ENCODE measurements at places on chromosomes 1 and 21. TPM values are rescaled to one million over a fixed set of nuclear protein-coding genes. Genes with fewer than 3 reads are reported as not detected.

DNA sequence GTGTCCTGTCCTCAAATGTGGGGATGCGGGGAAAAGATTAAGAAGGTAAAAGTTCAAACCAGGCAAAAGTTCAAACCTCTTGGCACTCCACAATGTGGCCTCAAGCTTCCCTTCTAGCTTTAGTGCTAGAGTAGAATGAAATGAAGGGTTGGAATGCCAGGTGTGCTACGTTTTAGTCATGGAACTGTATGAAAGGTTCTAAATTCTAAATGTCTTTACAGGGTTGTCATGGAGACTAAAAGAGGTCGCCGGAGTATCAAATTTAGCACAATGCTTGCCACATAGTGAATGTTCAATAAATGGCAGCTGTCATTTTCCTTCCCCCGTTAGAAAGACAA lies 57.2 kb upstream of the LRRC8D start:
- no peaks in the 10 kb centered on the region for H3K27me3 ChIP-seq
- no peaks in the 10 kb centered on the region for H3K36me3 ChIP-seq
- H3K27ac ChIP-seq = peak overlapping the region; percentile 60
- peaks cover 17% of the 10 kb centered on the region for H3K4me1 ChIP-seq

GRCh38 chr1:47791879-47792608 lies 205.1 kb downstream of the TRABD2B start:
- no peak for DNase-seq
- H3K4me3 ChIP-seq = no peak overlapping the region

DNA sequence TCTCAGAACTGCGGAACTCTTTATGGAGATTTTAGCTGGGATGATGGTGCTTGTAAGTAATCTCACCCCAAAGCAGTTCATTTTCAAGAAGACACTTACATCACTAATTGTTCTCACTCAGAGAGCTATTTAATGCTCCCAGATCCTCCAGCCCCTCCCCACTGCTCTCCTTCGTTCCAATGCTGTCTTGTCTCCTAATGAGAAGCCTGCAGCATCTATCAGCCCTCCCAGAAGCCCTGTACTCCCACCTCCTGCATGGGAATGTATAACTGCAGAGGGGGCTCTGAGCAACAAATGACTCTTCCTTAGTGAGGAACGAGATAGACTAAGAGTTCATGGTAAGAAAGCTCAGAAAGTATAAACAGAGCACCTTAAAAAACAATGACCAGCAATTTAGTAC lies 377.4 kb upstream of the RUNX1 start:
- no peak for DNase-seq
- H3K27me3 ChIP-seq = no peaks in the 10 kb centered on the region
- H3K4me1 ChIP-seq = no peaks in the 10 kb centered on the region

DNA sequence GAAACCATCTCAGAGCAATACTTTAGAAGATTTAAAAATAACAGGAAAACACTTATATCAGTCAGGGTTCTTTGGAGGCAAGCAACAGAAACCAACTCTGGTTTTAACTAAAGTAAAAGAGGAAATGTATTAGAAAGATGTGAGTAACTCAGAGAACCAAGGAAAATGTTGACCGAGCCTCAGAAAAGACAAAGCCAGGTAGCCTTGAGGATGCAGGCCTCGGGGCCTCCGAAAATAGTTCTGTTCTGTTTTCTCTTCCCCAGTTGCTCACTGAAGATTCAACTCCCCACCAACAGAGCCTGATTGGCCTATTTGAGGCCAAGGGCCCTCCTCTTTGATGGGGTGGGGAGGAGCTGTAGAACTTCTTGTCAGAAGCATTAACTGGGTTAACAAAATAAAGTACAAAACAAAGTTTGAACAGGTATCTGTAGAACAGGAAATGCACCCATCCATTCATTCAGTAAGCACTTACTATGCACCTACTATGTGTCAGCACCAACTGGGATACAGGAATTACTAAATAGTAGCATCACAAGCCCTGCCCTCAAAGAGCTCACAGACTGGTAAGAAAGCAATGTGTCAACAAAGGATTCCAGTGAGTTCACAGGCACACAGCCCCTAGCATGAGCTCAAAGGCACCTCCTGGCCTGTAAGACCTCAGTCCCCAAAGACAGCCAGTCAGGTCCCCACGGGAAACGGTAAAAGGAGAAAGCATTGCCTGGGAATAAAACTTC lies 12.6 kb downstream of the SLAMF8 start:
- H3K4me1 ChIP-seq = no peaks in the 10 kb centered on the region
- no peak overlapping the region for H3K27ac ChIP-seq
- H3K36me3 ChIP-seq = peaks cover 28% of the 10 kb centered on the region
- H3K4me3 ChIP-seq = no peak overlapping the region
- H3K27me3 ChIP-seq = no peaks in the 10 kb centered on the region
- no peak for DNase-seq

DNA sequence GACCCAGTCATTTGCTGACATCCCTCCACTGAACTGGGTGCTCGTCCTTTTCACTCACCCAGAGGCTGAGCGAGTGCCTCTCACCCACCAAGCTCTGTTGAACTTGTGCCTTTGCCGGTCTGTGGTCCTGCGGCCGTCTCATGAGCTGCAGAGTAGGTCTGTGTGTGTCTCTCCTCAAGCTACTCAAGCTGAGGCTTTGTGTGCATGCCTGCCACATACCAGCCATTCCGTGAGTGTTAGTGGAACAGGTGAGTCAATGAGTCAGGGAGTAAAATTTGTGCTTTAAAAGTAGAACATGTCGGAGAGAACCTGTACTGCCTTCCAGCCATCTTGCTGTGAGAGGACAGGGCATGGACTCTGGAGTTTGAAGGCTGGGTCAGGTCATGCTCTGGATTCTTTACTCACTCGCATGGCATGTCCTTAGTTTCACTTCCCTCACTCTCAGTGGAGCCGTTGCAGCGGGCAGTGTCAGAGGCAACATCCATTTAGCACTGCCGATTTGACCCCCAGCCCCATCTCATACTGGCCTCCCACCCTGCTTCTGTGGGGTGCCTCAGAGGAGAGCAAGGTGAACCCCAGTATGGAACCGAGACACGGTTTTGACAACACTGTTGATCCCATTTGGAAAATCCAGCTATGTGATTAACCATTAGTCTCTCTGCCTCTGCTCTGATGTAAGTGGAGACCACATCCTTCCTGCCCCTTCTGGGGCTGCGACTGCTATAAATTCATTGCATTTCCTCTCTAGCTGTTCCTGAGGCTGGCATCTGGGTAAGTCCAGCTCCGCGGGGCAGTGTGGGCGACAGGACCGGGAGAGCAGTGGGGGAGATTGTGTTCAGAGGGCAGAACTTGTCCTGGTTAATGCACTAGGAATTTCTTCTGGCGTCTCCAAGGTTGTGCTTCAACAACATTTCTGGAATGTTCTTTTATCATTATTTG lies at the start of gene NLRP3:
Gene NLRP3 (plus strand): TSS at position 751 of the 939 bp plus-strand sequence. CDS start 2,628 bp downstream, outside the sequence.
- H3K4me1 ChIP-seq = no peaks in the 10 kb centered on the region
- H3K4me3 ChIP-seq = peak within 1 kb of the TSS; percentile 15
- no peak for DNase-seq
- H3K27me3 ChIP-seq = no peaks in the 10 kb centered on the region
- no peak within 1 kb of the TSS for H3K27ac ChIP-seq

- H3K4me3 ChIP-seq = no peak overlapping the region
- no peaks in the 10 kb centered on the region for H3K27me3 ChIP-seq
- DNase-seq = no peak
- H3K27ac ChIP-seq = no peak overlapping the region
Observed at GRCh38 chr21:24045775-24046215, 1561.5 kb downstream of the MRPL39 start.

- H3K27ac ChIP-seq = peak overlapping the region; percentile 92
- no peaks in the 10 kb centered on the region for H3K36me3 ChIP-seq
- peak overlapping the region; percentile 79 for H3K4me3 ChIP-seq
- no peak for DNase-seq
- no peaks in the 10 kb centered on the region for H3K27me3 ChIP-seq
Observed at GRCh38 chr1:18954270-18955071, 2.0 kb downstream of the IFFO2 start.

- no peak overlapping the region for H3K4me3 ChIP-seq
- H3K4me1 ChIP-seq = peaks cover 32% of the 10 kb centered on the region
- no peaks in the 10 kb centered on the region for H3K36me3 ChIP-seq
- no peak for DNase-seq
- peak overlapping the region; percentile 51 for H3K27ac ChIP-seq
- H3K27me3 ChIP-seq = no peaks in the 10 kb centered on the region
Observed at GRCh38 chr1:93554883-93555872, 107.3 kb downstream of the FNBP1L start.

DNA sequence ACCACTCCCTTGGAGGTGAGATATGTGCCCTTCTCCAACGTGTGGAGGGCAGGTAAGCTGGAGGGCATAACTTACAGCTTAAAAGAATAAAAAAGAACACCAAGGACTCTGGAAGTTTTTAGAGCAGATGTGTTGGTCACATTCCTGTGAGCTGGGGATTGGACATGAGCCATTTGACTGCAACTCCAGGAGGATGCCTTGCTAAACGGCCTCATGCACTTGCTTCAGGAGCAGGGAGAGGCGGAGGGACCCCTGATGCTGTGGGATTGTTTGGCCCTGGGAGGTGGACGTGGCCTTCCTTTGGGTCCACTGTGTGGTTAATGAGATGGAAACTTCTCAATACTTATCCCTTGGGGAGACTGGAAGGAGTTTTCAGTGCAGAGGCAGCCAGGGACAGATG lies 185.6 kb downstream of the RHOU start:
- no peak overlapping the region for H3K4me3 ChIP-seq
- no peak overlapping the region for H3K27ac ChIP-seq
- H3K27me3 ChIP-seq = no peaks in the 10 kb centered on the region
- no peaks in the 10 kb centered on the region for H3K36me3 ChIP-seq
- H3K4me1 ChIP-seq = peaks cover 5% of the 10 kb centered on the region
- no peak for DNase-seq

GRCh38 chr1:97412166-97412565 lies 508.7 kb downstream of the DPYD start:
- DNase-seq = no peak
- H3K36me3 ChIP-seq = no peaks in the 10 kb centered on the region
- H3K27me3 ChIP-seq = no peaks in the 10 kb centered on the region

SYT2 gene
- total RNA-seq = not detected

HUNK gene
- total RNA-seq = 1.1 TPM

DNA sequence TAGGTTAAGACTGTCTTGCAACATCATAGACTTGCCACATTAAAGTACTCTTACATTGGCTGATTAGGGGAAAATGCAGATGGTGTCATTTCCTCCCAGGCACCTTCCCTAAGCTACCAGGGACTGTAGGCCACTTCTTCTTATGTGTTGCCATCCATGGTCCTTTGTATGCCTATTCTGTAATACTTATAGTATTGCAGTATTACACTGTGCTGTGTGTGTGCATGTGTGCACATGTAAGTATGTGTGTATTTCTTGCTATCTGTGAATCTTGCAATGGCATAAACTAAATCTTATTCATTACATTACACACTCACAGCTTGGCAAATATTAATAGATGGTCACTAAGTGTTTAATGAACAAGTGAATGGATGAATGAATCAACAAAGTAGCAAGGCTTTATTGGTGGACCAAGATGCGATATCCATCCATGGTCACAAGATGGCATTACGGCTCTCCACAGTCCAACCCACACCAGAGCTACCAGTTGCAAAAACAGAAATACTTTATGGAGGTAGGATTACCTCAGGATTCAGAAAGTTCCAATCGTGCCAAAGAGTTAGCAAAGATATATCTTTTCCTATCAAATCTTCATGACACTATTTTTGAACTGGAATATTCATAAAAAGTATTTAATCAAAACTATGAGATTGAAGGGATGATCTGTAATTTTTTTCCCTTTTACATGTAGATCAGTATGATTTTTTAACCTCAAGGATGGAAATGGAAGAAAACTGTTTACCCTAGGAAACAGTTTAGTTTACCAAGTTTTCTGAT lies 160.2 kb downstream of the DENND1B start:
- no peak overlapping the region for H3K4me3 ChIP-seq
- peaks cover 5% of the 10 kb centered on the region for H3K4me1 ChIP-seq
- no peaks in the 10 kb centered on the region for H3K27me3 ChIP-seq
- no peak for DNase-seq
- no peak overlapping the region for H3K27ac ChIP-seq

KMO gene
- total RNA-seq = 0.42 TPM

KIRREL1 gene
- total RNA-seq = 37.4 TPM

SPRR2B gene
- not detected for total RNA-seq

SMG5 gene
- 52.3 TPM for total RNA-seq

ERVH48-1 gene
- total RNA-seq = not detected

DNA sequence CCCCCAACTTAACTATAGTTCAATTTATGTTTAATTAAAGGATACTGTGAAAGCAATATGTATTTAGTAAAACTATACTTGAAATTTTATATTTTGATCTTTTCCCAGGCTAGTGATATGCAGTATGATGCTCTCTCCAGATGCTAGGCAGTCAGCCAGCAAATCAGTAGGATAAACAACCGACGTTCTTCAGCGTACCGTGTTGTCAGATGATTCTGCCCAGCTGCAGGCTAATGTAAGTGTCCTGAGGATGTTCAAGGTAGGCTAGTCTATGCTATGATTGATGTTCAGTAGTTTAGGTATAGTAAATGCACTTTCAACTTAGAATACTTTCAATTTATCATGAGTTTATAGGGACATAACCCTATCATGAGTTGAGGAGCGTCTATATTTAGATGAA lies 762.6 kb downstream of the MRPL39 start:
- no peaks in the 10 kb centered on the region for H3K27me3 ChIP-seq
- H3K4me1 ChIP-seq = no peaks in the 10 kb centered on the region
- H3K27ac ChIP-seq = no peak overlapping the region
- H3K36me3 ChIP-seq = no peaks in the 10 kb centered on the region
- H3K4me3 ChIP-seq = no peak overlapping the region
- no peak for DNase-seq

RASAL2 gene
- 11.6 TPM for total RNA-seq

- no peaks in the 10 kb centered on the region for H3K36me3 ChIP-seq
- no peak overlapping the region for H3K4me3 ChIP-seq
- no peaks in the 10 kb centered on the region for H3K27me3 ChIP-seq
- H3K4me1 ChIP-seq = no peaks in the 10 kb centered on the region
- H3K27ac ChIP-seq = no peak overlapping the region
- no peak for DNase-seq
Observed at GRCh38 chr1:185495007-185495406, 178.0 kb upstream of the IVNS1ABP start.

- H3K27ac ChIP-seq = no peak overlapping the region
- H3K36me3 ChIP-seq = no peaks in the 10 kb centered on the region
- H3K4me1 ChIP-seq = no peaks in the 10 kb centered on the region
- no peak overlapping the region for H3K4me3 ChIP-seq
- H3K27me3 ChIP-seq = no peaks in the 10 kb centered on the region
Observed at GRCh38 chr1:166182281-166182680, 15.5 kb upstream of the FAM78B start.

GRCh38 chr1:195071461-195071860 lies 1536.8 kb downstream of the KCNT2 start:
- no peaks in the 10 kb centered on the region for H3K27me3 ChIP-seq
- H3K4me3 ChIP-seq = no peak overlapping the region
- no peak overlapping the region for H3K27ac ChIP-seq
- DNase-seq = no peak

DNA sequence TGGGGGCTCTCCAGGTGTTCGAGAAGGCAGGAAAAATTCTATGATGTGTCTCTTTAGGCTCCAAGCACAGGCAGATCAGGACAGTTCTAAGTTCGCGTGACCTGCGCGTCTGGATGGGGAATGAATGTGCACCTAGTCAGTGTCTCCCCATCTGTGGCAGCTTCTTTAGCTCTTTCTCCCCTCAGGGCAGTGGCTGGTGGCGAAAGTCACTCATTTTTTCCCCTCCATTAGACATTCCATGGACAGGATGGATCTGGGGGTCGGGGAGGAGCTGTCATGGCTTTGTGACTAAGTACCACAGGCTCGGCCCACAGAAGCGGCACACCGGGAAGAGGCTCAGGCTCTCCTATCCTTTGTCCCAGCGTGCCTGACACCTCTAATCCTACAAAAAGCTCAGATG lies 31.0 kb upstream of the EVA1B start:
- peaks cover 24% of the 10 kb centered on the region for H3K4me1 ChIP-seq
- peaks cover 36% of the 10 kb centered on the region for H3K36me3 ChIP-seq
- no peak for DNase-seq
- H3K27ac ChIP-seq = no peak overlapping the region
- H3K4me3 ChIP-seq = no peak overlapping the region

CAMK1G gene
- 0.34 TPM for total RNA-seq

GRCh38 chr1:197911111-197911856 lies 5.9 kb upstream of the LHX9 start:
- no peaks in the 10 kb centered on the region for H3K36me3 ChIP-seq
